Breast epithelium (tissue), 4 donors: ENCODE measurements at places on chromosomes 13 and 19. TPM values are rescaled to one million over a fixed set of nuclear protein-coding genes. Genes with fewer than 3 reads are reported as not detected.

The ZNF625 gene
- total RNA-seq = 4.3 TPM

The IL11 gene
- total RNA-seq = 1.3 TPM

The SNAPC2 gene
- total RNA-seq = 14.8 TPM

The FXYD3 gene
- total RNA-seq = 318 TPM

The MEDAG gene
- total RNA-seq = 95.4 TPM

The CRX gene
- total RNA-seq = not detected

The KLHL1 gene
- total RNA-seq = not detected

The TMC4 gene
- total RNA-seq = 41.6 TPM

The PPM1N gene
- 1.8 TPM for total RNA-seq

The HTR2A gene
- total RNA-seq = 0.33 TPM

The EXOC3L2 gene
- total RNA-seq = 0.44 TPM

The ZIC5 gene
- not detected for total RNA-seq

The GPR12 gene
- 0.32 TPM for total RNA-seq

The ZNF208 gene
- 13.8 TPM for total RNA-seq

The TUBA3C gene
- not detected for total RNA-seq

The COG3 gene
- total RNA-seq = 45.1 TPM

The ZNF729 gene
- total RNA-seq = 0.73 TPM

The RFXANK gene
- 43.9 TPM for total RNA-seq

The PEX11G gene
- 9.8 TPM for total RNA-seq

The COX7A1 gene
- total RNA-seq = 69.3 TPM

The ZNF8 gene
- 9.2 TPM for total RNA-seq

The MBD3L2 gene
- not detected for total RNA-seq

The CYP2A7 gene
- not detected for total RNA-seq

The KLF1 gene
- not detected for total RNA-seq

The FCHO1 gene
- total RNA-seq = 5.3 TPM

The DMKN gene
- 135 TPM for total RNA-seq

The STX10 gene
- total RNA-seq = 74.6 TPM

The IZUMO1 gene
- total RNA-seq = not detected

The PLEKHA4 gene
- total RNA-seq = 6.4 TPM

The SERTM1 gene
- 0.16 TPM for total RNA-seq

The DLL3 gene
- total RNA-seq = not detected

The PTH2 gene
- total RNA-seq = not detected

The NCR1 gene
- total RNA-seq = not detected

The LYPD4 gene
- total RNA-seq = not detected

The C1QTNF9 gene
- total RNA-seq = 0.64 TPM

The ZNF813 gene
- total RNA-seq = 3.4 TPM

The GPR183 gene
- total RNA-seq = 10.2 TPM

The ACTMAP gene
- 3.2 TPM for total RNA-seq

The CYP2F1 gene
- total RNA-seq = not detected

The PLK5 gene
- total RNA-seq = not detected

The SYT3 gene
- 0.33 TPM for total RNA-seq

The CD209 gene
- total RNA-seq = 2.3 TPM

The C13orf42 gene
- total RNA-seq = not detected

The NKPD1 gene
- total RNA-seq = 1.3 TPM

The CCDC70 gene
- not detected for total RNA-seq

The FFAR3 gene
- total RNA-seq = 0.16 TPM

The CALR3 gene
- total RNA-seq = not detected

The MICU2 gene
- total RNA-seq = 73.7 TPM
